Suppressor macrophage (primary cell): ENCODE measurements at places on chromosomes 5 and 9.
A peak's percentile ranks its signal among the peaks of the same experiment; 100 is the strongest.

DNA sequence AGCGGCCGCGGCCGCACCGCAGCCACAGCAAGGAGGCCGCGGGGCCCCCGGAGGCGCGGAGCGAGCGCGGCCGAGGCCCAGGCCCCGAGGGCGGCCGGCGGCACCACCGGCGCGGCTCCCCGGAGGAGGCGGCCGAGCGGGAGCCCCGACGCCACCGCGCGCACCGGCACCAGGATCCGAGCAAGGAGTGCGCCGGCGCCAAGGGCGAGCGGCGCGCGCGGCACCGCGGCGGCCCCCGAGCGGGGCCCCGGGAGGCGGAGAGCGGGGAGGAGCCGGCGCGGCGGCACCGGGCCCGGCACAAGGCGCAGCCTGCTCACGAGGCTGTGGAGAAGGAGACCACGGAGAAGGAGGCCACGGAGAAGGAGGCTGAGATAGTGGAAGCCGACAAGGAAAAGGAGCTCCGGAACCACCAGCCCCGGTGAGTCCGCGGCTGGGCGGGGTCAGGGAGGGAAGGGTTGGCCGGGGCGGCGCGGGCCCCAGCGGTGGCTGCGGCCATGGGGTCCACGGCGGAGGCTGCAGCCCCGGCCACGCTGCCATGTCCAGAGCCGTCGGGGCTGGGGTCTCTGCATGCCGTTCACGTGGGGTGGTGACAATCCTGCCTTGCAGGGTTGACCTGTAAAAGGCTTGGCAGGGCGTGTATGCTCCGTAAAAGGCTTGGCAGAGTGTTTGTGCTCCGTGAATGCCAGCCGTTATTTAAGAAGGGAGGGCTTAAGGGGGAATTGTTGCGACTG is 146.0 kb downstream of the CACNA1B start:
- DNase-seq = no peak

GRCh38 chr5:32017692-32018367 is 156.3 kb downstream of the GOLPH3 start:
- no peak for DNase-seq

GRCh38 chr5:64315778-64316177 is 150.1 kb downstream of the RNF180 start:
- DNase-seq = no peak

DNA sequence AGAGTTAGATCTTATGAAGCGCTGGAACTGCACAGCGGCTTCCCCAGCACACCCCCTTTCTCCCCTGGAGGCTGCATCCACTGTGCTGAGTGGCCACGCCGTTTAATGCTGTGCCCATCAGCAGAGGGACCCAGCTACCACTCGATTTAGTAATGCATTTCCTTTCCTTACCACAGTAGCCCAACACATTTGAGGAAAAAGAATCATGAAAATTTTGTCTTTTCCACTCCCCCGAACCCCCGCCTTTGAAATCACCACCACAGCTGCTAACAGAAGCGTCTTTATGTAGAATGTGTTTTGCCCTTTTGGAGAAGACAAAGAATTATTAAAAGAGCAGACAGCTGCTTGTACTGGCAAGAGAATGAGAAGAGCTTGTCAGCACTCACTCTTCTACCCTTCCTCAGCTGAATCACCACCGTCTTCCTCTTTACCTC is 73.2 kb downstream of the ACER2 start:
- DNase-seq = no peak

GRCh38 chr9:87701931-87702421 is 23.9 kb upstream of the CTSL start:
- DNase-seq = no peak

- peak; percentile 6 for DNase-seq
Measured at GRCh38 chr5:13250464-13251291, 693.8 kb downstream of the DNAH5 start.

DNA sequence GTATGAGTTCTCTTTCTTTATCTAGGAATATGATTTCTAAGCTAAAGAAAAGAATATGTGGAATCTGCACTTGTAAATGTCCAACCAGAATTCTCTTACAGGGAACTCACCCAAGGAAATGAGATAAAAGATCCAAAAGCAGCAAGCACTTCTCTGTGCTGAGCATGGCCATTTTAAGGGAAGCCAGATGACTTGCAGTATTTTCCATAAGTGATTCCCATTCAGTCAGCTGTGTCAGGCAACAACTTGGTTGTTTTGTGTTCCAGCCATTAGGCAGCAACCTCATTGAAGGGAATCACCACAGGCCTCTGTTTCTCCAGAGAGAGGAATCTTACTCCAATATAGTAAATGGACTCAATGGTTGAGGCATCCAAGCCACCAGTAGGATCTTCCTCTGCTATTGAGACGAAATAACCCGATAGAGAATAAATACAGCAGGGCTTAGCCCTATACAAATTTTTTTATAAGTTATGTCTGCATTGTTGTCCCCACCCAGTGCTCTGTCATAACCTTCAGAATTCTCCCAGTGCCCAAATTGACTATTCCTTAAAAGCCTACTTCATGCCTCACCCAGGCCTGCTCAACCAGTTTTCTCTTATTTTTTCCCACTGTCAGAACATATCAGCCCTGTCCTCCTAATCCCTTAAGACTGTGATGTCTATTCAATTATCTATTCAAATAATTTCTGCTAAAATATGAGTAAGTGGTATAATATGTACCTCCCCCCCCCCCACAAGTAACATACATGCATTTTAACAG is 236.6 kb downstream of the PJA2 start:
- no peak for DNase-seq

- peak; percentile 3 for DNase-seq
Measured at GRCh38 chr9:113885183-113886025, 9.3 kb downstream of the ZNF618 start.

DNA sequence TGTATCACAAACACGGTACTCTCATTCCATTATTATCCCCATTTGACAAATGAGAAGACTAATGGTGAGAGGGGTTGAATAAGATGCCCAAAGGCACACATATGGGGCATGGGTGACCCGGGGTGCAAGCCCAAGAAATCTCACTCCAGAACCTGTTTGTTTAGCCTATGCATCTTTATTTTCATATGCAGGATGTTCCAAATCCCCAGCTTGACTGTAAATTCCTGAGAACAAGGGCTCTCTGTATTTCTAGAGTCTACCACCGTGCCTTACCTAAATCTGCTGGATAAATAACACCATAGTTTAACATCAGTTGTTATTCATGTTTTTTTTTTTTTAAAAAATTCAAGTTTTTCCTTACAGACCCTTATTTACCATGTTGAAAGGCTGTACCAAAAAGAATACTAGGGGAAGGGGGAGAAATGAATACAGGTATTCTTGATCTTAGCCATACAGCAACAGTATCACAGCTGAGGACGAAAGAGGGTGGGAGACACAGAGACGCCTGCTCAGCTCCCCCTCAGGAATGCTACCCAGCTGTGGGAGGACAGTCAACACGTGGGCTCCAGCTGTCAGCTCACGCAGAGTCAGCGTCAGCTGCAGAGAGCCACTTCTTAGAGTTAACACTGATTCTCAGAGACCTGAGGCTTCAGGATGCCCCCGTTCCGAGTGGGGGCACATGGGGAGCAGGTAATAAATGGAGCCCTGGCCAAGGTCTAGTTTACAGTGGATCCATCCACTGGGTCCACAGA is 86.6 kb downstream of the MED27 start:
- DNase-seq = no peak

DNA sequence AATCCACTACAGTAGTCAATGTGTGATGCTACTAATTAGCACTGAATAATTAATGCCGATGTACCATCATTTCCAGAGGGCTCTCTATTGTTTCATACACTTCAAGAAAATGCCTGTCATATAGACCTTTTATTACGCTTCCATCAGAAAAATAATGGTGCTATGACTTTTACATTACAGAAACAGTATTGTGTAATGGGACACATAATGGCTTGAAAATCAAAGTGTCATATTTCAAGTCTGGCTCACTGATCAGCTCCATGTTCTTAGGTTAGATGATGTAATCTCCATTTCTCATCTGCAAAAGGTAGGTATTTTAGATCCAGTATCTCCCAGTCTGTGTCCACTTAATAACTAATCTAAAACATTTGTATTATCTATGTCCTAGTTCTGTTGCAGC is 990.6 kb upstream of the TYRP1 start:
- DNase-seq = no peak

DNA sequence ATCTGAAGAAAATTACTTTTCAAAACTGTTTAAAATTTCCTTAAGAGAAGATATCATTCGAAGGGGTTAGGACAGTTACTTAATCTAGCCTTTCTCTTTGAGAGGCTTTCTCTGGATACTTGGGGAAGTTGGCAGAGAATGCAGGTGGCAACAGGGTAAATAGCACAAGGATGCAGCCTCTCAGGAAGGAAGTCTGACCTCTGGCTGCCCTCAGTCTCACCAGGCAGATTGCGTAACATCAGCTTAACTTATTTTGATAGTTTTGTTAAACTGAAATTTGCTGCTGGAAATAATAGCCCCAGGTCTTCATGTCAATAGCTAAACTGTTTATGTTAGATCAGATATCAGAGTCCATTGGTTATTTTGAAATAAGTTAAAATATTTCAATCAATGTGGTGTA is 20.4 kb downstream of the CCDC192 start:
- DNase-seq = peak; percentile 71

DNA sequence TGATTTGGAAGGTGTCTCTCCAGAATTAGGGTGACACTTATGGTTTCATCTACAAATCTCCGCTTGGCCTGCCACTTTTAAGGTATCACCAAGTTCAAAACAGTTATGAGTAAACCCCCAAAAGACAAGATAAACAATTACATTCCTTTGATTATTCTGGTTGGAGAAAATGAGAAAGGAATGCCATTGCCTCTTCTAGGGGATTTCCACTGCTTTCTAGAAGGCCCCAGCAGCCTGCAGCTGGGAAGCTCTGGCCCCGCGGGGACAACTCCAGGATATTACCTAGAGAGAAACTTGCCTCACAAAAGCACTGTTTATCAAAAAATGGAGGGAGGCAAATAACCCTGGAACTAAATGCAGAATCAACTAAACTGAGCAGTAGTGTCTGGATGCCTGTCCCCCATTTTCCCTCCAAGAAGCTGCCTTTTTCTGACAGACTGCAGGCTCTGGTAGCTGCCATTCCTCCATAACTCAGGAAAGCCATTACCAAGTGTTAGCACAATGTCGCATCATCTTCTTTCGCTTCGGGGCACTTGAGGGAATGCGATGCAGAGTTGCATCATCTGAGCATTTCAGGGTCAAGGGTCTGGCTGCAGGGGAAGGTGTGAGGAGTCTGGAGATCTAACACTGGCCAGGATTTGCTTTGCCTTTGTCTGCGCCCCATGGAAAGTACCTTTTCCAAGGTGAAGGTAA is 71.5 kb upstream of the PLPP6 start:
- DNase-seq = no peak

- DNase-seq = no peak
Measured at GRCh38 chr9:84136119-84136868, 155.7 kb downstream of the RMI1 start.

GRCh38 chr5:11182441-11183080 is 421.5 kb upstream of the DAP start:
- peak; percentile 52 for DNase-seq

DNA sequence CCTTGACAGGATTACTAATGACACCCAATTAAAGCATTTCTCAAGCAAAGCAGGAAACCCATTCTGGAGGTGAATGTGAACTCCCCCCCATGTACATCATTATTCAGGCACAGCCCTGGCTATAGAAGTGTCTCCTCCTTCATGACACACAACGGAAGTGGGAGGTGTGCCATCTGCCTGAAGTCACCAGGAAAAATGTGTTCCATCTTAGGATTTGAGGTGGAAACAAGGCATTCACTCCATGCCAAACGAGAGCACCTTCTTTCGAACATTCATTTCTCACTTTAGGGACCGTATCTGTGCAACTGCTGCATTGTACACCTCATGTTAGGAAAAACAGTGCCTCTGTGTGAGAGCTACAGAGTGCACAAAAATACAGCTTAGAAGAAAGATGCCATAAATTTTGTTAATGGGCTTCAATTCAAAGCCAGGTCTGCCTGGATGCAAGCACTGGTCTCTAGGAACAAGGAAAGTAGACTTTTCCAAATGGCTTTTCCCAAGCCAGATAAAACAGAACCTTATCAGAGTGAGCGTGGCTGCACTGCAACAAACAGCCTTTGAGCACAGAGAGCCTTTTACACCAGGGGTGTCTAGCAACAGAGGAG is 19.4 kb downstream of the GOLM1 start:
- DNase-seq = no peak

DNA sequence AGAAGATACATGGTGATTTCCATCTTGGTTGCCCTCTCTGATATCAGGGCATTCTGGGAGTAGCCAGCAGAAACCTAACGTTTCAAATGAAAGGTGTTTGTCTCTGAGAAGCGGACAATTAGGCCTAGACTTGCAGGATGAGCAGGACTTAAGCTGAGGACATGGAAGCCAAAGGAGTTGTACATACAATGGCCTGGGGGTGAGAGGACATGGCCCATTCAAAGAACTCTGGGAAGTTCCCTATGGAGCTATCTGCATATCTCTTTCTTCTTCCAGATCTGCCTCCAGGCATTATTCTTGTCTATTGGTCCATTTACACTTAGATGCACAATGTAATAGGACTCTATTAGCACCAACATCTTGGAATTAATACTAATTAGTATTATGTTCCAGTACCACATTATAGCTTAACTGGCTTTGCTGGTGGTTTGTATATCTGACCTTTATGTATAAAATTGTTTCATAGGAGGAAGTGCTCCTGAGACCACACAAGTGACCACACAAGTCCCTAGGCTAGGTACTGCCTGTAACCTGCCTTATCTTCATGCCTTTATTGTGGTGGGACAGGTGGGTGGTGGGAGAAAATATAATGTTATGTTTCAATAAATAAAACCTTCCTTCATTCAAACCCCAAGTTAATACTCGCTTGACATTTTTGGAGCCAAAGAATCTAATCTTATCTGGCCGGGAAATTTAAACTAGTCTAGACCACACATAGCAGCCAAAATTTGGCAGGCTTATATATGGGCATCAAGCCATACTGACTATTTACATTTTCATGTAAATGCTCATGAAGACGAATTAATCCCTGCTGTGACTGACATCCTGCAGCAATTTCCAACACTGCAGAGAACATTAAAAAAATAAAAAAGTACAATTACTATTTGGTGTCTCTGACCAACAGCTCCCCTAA is 52.1 kb upstream of the EQTN start:
- no peak for DNase-seq

DNA sequence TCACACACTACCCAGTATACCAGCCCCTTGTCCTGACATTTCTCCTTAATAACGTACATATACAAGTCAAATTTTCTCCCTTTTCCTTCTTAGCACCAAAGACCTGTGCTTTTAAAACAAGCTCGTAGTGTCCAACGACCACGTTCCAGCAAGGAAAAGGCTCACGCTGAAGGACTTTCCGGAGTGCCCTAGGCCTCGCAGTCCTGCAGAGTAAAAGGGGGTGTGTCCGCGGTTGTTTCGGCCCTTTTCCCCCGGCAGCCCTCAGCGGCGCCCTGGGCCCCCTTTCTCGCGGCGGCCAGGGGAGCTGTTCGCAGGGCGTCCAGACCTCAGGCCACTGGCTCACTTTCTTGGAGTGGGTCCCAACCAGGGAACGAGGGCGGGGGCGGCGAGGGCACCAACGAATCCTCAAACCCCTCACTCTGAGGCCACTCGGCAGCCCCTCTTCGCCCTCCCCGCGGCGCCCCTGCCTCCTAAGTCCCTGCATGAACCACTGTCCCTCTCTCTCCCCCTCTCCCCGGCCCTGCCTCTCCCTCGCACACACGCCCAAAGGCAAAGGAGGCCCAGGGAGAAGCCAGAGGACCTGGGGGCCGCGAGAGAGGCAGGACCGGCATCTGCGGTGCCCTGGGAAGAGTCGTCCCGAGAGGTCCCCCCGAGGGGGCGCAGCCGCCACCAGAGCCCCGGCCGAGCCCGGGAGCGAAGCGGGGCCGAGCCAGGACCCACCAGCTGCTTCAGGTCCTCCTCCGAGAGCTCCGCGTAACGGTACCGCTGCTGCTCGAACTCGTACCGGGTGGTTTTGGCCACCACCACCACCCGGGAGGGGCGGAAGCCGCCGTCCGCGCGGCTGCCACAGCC is 720 bp downstream of the NADK2 start:
- peak; percentile 64 for DNase-seq

GRCh38 chr9:36847781-36848673 is 186.0 kb downstream of the PAX5 start:
- no peak for DNase-seq
